Urinary bladder (tissue), 4 donors: ENCODE measurements at places on chromosomes 7 and 10.

DNA sequence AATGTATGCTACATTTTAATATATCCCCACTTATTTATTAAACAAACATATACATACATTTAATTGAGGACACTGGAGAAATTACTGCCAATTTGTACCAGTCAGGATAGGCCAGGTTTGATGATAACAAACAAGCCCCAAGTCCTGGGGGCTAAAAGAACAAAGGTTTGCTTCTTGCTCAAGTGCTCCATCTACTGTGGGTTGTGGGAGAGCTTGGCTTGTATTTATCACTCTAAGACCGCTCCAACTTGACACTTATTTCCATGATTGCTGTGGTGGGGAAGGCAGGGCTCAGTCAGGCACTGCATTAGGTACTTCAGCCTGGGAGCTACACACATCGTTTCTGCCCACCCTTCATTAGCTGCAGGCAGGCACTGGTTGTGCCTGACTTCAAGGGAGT is 136.6 kb upstream of the ZNF32 start:
- DNase-seq, result no peak

GRCh38 chr7:75058406-75058805 is 15.2 kb downstream of the RCC1L start:
- DNase-seq, result no peak

GRCh38 chr7:16813232-16813616 is 8.4 kb upstream of the AGR2 start:
- no peak for DNase-seq

DNA sequence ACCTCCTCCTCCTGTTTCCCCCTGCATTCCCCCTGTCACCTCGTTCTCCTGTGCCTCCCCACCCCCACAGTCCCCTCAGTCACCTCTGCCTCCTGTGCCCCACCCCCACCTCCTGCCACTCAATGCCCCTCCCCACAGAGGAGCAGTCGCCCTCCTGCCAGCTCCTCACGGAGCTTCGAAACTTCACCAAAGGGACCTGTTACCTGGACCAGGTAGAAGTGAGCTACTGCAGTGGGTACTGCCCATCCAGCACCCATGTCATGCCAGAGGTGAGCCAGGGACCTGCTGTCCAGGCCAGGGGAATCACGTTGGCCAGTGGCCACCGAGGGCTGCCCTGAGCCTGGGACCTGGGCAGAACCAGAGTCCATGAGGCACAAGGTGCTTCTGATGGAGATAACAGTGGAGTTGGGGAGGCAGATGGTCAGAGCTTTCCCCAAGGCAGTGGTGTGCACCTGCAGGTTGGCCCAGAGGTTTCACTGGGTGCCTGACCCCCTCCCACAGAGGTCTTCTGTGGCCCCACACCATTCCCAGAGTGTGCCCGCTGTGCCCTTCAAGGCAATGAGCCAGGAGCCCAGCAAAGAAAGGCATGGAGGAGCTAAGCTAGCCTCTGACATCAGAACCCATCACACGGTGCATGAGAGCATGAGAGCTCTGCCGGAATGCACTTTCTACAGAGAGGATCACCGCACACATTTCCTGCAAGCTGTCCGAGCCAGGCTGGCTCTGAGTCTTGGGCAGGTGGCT is 7.0 kb upstream of the ZNF862 start:
- DNase-seq, result no peak

DNA sequence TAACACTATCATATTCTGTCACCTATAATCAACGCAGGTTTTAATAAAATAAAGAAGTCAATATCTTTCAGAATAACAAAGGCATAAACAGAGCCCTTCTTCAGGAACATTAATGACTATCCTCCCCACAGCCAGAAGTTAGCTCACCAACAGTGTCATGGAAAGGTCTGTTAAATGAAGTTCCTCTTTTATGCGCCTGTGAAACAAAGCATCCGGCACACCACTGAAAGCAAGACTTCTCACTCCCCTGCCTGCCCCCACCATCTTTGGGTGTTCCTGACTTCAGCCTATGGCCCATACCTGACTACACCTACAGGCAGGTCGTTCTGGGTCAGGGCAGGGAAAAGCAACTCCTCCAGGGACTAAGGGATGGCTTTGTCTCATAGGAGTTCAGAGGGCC is 205.4 kb downstream of the FANK1 start:
- DNase-seq, result no peak

DNA sequence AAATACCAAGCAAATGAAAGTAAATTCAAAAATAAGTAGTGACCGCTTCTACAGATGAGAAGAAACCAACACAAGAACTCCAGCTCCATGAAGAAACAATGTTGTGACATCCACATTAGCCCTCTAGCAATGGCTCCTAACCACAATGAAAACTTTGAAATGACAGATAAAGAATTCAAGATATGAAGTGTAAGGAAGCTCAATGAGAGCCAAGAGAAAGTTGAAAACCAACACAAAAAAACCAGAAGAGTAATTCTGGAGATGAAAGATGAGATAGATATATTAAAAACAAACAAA is 68.2 kb upstream of the DDC start:
- no peak for DNase-seq

GRCh38 chr7:37084303-37084702 is 360.0 kb upstream of the AOAH start:
- DNase-seq, result no peak

GRCh38 chr7:16817536-16817935 is 12.7 kb upstream of the AGR2 start:
- DNase-seq, result no peak

- DNase-seq, result no peak
Observed at GRCh38 chr10:43796781-43797180, 148.1 kb upstream of the ZNF32 start.

DNA sequence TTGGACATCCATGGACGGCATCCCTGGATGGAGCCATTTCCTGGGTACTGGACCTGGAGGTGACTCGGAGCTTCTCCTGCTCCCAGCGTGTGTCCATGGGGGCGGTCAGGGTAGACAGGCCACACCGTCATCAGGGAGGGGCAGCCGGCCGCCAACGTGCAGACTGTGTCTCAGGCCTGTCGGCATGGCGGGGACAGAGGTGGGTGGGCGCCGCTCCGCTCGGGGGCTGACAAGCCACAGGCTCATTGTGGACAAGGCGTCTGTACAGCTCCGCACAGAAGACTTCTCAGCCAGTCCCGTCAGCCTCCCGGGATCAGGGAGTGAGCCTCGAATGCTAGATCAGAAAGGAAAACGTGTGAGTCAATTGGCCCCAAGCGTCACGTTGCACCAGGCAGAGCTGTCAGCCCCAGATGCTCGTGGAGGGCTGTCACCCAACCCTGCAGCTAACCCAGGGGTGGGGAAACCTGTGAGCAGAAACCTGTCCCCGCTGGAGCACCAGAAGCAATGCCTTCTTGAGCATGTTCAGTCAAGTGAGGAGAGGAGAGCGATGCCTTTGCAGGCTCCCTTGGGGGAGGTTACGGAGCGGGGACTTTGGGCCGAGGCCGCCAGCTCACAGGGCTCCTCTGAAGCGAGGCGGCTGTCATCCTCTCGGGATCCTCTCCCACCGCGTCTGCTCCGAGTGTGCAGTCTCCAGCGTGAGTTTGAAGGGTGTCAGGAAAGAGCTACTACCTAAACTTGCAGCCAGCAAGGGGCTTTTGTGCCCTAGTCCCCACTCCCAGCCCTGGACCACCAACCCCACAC is 16.0 kb upstream of the DPYSL4 start:
- DNase-seq, result no peak

- DNase-seq, result no peak
Observed at GRCh38 chr7:75885036-75885435, 6.2 kb downstream of the RHBDD2 start.

DNA sequence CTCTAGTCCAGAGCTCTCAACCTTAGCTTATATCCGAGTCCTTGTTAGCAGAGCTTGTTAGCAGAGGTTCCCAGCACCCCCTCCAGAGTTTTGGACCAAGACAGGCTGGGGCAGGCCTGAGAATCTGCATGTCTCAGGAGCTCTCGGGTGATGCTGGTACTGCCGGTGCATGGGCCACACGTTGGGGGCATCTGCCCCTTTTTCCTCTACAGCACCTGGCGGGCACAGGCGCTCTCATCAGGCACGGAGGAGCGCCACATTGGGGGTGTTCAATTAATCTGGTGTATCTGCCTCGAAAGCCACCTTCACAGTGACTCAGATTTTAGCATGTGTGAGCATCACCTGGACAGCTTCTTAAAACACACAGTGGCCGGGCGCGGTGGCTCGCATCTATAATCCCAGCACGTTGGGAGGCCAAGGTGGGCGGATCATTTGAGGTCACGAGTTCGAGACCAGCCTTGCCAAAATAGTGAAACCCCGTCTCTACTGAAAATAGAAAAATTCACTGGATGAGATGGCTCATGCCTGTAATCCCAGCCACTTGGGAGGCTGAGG is 117.7 kb downstream of the ELFN1 start:
- no peak for DNase-seq

DNA sequence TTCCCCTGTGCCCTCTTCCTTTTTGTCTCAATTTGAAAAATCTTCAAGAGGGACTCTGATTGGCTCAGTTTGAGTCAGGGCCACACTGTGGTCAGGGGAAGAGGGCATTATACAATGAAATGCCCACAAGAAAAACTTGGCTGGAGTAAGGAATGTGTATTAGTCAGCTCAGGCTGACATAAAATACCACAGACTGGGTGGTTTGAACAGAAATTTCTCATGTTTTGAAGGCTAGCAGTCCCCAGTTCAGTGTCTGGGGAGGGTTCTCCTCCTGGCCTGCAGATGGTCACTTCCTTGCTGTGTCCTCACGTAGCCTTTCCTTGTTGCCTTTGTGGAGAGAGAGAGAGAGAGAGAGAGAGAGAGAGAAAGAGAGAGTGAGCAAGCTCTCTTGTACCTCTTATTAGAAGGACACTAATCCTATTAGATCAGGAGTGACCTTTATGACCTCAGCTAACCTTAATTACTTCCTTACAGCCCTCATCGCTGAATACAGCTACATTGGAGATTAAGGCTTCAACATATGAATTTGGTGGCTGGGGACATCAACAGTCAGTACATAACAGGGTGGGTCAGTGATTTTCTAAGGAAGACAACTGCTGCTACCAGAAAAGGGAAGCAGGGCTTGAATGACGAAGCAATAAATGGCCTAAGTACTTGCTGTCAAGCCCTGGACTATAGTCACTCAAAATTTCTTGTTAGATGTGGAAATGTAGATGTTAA is 25.8 kb upstream of the FAM13C start:
- no peak for DNase-seq

- no peak for DNase-seq
Observed at GRCh38 chr10:27223964-27224363, 16.6 kb downstream of the ACBD5 start.

- peak; percentile 62 for DNase-seq
Observed at GRCh38 chr10:86693721-86694369, 25.5 kb downstream of the LDB3 start.

DNA sequence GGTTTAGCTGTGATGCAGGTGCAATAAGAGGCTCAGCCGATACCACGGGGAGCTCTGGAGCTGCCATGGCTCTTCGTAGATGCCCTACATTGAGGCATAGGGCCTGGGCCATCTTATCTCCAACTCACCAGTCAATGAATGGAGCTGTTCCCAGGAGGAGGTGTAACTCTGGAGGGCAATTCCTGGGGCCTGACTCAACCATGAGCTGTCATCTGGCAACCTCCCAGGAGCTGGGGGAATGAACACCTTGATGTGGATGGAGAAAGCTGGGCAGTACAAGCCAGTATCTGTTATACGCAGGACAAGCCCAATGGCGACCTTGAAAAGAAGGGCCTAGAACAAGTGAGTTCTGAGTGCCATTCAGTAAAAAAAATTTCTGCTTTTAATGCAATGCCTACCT is 224.0 kb upstream of the PLXDC2 start:
- DNase-seq, result no peak

- DNase-seq, result no peak
Observed at GRCh38 chr7:117458977-117459583, 20.7 kb upstream of the CFTR start.

DNA sequence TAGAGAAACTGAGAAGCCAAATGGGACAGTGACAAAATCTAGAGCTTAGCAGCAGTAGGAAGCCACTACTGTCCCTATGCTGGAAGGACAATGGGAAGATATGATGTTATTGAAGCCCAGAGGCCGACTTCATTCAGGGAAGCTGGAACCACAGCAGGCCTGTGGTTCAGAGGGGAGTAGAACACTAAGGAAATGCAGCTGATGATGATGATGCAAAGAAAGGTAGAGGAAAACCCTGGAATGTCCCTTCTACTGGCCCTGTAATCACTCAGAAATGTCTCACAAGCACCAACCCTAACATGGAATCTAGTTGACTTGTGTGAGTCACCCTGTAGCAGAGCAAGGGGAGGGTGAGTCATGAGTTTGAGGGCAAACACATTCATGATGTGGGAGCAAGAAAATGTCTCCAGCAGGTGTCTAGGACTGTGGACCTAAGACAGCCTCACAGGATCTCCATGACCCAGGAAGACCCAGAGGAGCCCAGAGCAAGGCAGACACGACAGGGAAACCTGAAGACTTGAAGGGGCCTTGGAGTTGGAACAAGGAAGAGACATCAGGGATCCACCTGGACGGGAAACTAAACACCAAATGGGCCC is 37.0 kb upstream of the LRRC17 start:
- no peak for DNase-seq

DNA sequence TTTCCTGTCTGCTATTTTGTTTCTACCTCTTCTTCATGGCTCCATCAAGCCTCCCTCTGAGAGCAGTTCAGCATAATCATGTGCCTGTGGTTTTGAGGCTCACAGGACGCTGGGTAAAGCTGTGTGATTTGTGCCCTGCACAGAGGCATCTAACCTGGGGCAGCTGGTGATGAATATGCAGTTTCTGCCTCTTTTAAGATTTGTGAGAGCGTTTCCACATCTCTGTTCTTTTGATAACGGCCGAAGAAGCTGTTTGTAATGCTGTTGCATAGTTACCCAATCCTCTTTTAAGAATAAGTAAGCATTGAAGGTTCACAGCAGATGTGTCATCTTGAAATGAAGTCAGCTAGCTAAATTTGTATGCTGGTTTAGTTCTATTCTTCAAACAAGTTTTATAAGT is 45.2 kb downstream of the PNLIPRP3 start:
- DNase-seq, result no peak

DNA sequence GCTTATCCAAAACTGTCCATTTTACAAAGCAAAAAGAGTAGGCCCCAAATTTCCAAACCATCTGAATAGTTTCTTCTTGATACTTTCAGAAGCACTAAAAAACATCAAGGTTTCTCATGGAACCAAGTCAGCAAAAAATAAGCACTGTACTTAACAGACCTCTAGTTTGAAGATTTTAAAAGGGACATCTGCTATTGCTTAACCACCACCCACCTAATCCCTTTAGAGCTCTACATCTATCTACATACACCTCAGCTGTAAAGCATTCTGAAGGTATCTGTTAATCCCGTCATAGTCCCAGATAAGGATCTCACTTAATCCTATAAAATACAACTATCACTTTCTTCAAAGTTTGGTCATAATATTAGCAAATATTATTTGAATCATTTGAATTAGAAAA is 72.3 kb downstream of the HIBADH start:
- no peak for DNase-seq

DNA sequence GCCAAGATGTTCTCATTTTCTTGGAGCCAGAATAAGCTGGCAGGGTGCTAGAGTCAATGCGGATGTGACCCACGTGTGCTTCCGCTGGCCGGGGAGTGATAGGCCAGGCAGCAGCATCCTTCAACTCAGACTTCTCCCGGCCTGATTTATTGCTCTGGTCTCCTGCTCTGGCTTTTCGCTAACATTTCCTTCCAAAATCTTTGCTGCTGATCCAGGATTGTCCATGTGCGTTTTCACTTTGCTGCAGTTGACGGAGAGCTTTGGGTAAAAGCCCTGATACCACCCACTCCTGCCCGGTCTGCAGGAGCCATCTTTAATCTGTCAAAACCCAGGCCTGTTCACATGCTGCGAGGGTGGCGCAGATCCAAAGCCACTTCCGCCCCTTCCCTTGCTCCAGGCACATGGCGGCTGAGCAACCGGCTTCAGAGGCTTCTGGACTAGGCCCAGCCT is 106.8 kb downstream of the CYP26A1 start:
- DNase-seq, result no peak

GRCh38 chr10:70223728-70224127 is 9.5 kb downstream of the PPA1 start:
- DNase-seq, result no peak
